ENCODE measurements at places on chromosomes 2 and 18. TPM values are rescaled to one million over a fixed set of nuclear protein-coding genes. Genes with fewer than 3 reads are reported as not detected.
A peak's percentile ranks its signal among the peaks of the same experiment; 100 is the strongest.

DNA sequence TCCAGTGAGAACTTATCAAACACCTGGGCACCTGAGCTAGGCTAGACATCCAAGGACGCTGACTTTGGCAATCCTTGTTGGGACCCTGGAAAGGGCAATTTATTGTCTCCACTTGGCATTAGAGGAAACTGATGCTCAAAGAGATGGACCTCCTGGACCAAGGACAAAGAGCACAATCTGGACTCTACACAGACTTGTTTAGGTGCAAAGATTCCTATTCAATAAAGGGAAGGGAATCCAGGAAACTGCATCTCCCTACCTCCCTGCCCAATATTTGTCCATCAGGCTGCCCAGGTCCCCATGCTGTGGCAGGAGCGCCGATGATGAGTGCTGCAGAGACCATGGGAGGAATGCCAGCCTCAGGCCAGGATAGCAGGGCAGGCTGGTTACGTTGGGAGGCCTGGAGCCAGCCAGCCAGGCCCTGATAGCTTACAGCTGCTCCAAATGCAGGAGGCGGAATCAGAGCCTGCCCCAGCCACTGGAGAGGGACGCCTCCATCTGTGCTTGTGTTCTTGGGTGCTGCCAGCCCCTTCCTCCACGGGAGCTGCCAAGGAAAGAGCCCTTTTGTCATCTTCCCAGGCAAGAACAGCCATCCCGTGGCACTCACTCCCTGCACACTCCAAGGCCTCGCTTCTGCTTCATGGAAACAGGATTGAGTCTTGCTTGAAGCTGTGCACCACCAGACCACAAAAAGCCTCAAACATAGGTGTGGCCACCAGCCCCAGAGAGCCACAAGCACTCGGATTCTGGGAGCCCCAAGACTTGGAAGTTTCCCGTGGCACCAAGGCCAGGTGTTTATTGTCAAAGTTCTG is 60.0 kb downstream of the HS1BP3 start:
- DNase-seq, result peak; percentile 78

GRCh38 chr2:43905371-43905803 is 66.6 kb downstream of the ABCG8 start:
- DNase-seq, result no peak

DNA sequence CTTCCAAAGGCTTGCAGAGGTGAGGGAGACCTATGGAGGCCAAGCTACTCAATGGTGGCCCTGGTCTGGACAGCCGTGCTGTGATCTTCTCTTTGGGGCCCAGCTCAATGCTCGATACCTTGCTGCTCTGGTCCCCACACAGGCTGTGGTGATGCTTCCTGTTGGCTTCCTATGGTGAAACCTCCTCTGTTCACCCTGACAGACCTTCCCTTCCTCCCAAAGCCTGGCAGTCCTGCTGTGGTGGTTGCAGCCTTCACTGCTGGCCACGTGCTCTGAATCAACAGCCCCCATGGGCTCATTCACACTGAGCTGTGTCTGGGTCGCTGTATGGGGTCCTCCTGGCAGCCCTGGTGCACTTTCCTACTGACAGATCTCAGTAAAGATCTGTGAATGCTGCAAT is 31.0 kb upstream of the GALR1 start:
- DNase-seq, result no peak

DNA sequence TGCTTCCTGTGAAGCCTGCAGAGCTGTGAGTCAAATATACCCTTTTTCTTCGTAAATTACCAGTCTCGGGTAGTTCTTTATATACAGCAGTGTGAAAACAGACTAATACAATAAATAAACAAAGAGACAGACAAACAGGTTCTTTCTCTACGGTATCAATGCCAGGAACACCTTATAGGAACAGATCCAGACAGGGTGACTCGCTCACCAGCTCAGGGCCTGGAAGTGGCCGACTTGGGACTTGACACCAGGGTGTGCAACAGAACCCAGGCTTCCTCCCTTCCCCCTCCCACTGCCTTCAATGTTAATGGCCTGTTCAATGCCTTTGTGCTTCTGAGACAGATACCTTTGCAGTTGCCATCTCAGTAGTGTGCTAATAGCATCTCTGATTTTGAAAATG is 309.5 kb downstream of the ALK start:
- no peak for DNase-seq

DNA sequence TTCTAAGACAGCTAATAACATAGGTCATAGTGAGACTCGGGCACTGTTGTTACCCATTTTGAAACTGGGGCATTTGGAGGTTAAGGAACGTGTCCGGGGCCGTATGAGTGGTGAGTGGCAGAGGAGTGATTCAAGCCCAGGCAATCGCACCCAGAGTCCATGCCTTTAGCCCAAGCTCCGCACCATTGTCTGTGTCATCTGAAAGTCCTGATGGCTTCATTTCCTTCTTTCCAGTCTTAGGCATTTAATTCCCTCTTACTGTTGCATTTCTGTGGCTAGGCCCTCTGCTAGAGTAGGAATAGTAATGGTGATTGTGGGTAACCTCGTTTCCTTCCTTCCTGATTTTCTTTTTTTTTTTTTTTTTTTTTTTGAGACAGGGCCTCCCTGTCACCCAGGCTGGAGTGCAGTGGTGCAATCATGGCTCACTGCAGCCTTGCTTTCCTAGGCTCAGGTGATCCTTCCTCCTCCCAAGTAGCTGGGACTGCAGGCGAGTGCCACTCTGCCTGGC is 49.8 kb upstream of the ASB1 start:
- no peak for DNase-seq

DNA sequence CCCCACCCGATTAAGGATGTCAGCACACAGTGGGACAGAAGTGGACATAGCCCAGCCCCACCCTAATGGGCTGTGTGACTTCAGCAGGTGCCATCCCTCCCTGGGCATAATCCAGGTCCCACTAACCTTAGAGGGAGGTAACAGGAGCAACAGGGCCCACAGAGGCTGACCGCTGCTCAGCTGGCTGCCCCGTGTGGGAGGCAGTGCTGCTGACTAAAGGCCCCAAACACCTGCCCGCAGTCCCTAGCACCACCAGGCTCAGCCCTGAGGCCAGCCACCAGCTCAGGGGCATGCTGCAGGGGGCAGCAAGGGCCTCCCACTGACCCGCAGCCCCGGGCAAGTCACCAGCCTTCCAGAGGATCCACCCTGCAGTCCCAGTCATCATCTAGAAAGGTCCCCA is 14.6 kb downstream of the BIN1 start:
- no peak for DNase-seq

- DNase-seq, result peak; percentile 31
These were observed 27.1 kb upstream of the KLF11 start for GRCh38 chr2:10016001-10016801.

DNA sequence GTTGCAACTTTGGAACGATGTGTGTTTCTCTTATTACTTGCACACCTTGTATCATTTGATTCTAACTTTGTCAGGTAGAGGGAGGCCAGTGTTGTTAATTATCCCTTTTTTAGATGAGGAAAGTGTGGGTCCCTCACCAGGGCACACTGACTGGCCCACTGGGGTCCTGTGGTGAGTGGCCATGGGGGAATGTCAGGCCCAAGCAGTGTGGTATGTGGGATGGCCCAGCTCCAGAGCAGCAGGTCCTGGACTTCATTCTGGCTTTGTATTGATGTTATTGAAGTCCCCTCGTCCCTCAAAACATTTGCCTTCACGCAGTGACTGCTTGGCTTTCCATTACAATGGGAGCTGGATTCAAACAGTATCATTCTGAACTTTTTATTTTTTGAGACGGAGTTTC is 11.7 kb downstream of the NCK2 start:
- peak; percentile 36 for DNase-seq

DNA sequence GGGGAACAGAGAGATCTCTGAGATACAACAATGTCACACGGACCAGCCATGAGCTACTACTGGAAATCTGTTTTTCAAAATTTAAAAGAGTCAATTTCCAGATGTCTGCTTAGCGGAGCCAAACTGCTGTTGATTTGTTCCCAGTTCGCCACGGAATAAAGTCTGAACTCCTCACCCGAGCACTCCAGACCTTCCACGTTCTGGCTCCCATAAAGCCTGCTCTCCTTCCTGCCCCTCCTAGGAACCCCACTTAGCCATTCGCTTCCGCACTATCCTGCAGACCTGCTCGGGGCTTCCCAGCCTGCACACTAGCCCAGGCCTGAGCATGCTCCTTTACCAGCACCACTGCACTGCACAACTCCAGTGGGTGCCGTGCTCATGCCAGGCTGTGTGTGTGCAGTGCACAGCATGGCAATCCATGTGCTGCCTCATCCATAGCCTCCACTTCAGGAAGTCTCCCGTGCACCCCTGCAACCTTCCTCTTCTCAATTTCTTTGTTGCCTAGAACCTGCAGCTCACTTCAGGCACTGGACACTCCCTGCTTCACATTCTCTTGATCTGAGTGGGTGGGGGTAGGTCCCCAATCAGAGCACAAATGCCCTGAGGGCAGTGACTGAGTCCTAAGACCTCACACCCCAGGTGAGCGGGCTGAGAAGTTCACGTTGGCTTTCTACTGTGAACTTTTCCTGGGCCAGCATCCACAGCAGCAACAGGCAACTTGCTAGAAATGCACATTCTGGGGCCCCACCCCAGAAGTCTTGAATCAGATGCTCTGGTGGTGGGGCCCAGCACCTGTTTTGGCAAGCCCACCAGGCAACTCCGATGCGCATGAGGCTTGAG is 53.7 kb downstream of the ZBTB7C start:
- peak; percentile 59 for DNase-seq

- DNase-seq, result no peak
These were observed 231.2 kb upstream of the LINC00305 start for GRCh38 chr18:64380117-64380516.

GRCh38 chr2:190159453-190159852 is 96.9 kb upstream of the MSTN start:
- DNase-seq, result no peak

DNA sequence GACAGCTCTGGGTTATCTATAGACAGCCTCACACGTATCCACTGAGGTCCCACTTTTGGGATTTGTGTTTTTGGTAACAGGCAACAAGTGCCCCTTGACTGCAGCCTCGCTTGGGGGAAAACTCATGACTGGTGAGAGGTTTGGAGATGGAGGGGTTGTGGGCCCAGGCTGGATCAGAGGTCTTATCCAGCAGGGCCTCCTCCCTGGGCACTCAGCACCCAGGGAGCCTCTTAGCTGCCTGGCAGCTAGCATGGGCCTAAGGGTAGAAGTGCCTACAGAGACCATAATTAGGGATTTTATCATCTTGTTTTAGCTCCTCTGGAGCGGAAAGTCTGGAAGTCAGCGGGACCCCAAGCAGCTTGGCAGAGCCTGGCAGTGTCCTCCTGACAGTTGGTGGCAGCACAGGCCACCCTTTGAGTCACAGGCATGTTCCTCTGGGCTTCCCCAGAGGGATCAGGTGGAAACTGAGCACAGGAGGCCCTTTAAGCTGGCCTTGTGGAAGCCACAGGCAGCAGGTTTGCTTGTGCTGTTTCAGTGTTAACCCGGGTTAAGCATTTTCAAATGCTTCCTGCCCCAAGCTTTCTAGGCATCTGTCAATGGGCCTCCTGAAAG is 143.1 kb downstream of the KCTD1 start:
- DNase-seq, result no peak

GRCh38 chr2:217920879-217921603 is 81.8 kb downstream of the TNS1 start:
- peak; percentile 89 for DNase-seq

- no peak for DNase-seq
These were observed 59.8 kb downstream of the DSEL start for GRCh38 chr18:67456711-67457110.

DNA sequence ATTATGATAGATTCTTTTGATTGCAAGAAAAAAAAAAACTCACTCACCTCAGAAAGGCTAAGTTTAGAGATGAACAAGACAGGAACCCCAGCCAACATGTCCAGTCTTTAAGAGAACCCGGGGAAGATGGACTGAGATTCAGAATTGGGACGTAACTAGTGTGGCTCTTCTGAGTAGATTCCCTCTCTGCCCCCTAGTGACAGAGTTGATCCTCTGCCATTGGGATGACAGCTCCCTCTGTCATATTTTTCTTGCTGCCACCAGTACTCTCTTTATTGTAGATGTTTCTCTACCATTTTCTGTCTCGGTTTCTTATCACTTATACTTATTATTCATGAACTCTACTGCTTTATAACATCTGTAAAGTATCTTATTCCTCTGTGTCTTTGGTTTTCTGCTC is 77.7 kb downstream of the GULP1 start:
- no peak for DNase-seq

- no peak for DNase-seq
These were observed 17.2 kb downstream of the EPHA4 start for GRCh38 chr2:221554769-221555493.

GRCh38 chr2:98926601-98927000 is 9.4 kb downstream of the CRACDL start:
- no peak for DNase-seq

DNA sequence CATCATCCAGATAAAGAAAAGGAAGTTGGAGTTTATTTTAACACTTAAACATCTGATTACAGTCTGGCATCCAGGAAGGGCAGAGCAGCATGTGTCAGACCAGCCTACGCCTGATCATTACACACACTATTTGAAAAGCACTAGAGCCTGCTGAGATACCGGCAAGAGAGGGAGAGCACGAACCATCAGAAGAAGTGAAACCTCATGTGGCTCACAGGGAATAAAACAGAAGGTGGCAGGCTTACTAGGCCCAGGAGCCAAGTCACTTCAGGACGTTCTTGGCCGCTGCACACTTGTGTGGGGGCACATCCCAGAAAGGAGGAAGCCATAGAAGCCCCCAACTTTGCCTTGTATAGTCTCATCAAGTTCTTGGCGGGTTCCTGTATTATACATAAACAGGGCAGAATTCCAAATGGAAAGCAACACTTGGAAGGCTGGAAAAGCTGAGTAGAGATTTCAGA is 105.5 kb downstream of the UGGT1 start:
- DNase-seq, result no peak

Gene TBR1
- total RNA-seq, result 0.05 TPM

Gene RAX
- total RNA-seq, result not detected

Gene DES
- total RNA-seq, result 21,230 TPM

Gene SCYGR4
- not detected for total RNA-seq

Gene RNF152
- 10.2 TPM for total RNA-seq

Gene ICOS
- not detected for total RNA-seq

Gene CAPN14
- 0.16 TPM for total RNA-seq

Gene UGT1A6
- total RNA-seq, result not detected

Gene UGT1A4
- not detected for total RNA-seq

Gene SCN9A
- 0.75 TPM for total RNA-seq

Gene SNTG2
- total RNA-seq, result 1.0 TPM

Gene FSHR
- total RNA-seq, result not detected

Gene OBSL1
- total RNA-seq, result 199 TPM
